ENCODE measurements at places on chromosomes 16 and 17.

- DNase-seq: no peak
Measured at GRCh38 chr17:5200360-5200759, 8.7 kb upstream of the ZNF594 start.

DNA sequence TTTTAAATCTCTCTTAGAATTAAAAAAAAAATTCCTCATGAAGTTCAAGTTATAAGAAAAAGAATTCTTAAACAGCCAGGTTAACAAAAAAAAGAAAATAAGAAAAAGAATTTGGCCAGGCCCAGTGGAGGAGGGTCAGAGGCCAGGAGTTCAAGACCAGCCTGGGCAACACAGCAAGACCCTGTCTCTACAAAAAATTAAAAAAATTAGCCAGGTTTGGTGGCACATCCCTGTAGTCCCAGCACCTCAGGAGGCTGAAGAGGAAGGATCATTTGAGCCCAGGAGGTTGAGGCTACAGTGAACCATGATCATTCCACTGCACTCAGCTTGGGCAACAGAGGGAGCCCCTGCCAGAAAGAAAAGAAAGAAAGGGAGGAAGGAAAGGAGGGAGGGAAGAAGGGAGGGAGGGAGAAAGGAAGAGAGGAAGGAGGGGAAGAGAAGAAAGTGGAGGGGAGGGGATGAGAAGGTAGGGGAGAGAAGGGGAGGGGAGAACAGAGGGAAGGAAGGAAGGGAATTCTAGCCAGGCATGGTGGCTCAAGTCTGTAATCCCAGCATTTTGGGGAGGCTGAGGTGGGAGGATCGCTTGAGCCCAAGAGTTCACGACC, 30.9 kb downstream of the COG1 start:
- no peak for DNase-seq

GRCh38 chr16:30903002-30903401, 6.6 kb downstream of the CTF1 start:
- DNase-seq: no peak

GRCh38 chr17:38898812-38899348, 26.5 kb upstream of the LASP1NB start:
- DNase-seq: peak; percentile 79

DNA sequence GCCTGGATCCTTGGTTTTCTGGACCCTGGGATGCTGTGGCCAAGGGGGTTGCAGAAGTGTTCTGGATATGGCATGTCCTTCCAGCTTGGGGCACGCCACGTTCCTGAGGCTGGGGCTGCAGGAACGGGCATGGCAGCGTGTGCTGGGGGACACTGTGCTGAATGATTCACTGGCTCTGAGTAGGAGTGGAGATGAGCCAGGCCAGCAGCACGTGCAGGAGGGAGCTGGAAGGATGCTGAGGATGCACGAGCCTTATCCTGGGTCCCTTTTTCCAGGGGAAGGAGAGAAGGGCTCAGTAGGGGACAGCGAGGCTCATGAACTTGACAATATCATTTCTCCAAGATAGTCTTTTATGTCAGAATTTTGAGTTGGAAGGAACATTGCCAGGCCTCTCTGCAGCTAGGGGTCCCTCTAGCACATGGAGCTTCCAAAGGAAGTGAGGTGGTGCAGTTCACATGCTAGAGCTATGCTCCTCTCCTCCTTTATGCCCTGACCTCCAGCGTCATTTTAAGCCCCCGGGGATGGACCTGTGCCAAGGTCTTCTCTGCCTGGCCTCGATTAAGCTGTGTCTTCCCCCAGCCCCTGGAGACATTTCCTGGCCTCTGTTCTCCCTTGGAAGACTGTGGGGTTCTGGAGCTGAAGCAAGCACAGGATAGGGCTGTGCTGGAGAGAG, 125.9 kb downstream of the OR1D5 start:
- DNase-seq: no peak

GRCh38 chr17:65959630-65960029, 232.3 kb downstream of the CEP112 start:
- no peak for DNase-seq

DNA sequence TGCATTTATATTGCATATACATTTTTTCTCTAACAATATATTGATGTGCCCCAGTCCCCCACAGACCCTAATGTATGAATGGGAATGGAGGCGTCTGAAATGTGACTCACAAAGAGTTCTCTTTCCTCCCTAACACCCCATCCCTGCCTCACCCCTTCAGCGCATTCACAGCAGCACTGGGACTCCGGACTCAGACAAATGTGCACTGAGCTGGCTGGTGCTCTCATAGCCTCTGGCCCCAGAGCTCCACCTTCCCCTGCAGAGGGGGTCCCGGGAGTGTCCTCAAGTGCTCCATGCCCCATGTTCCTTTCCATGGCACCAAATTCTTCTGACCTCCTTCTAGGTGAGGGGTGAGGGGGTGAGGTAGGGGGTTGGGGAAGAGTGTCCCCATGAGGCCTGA, 20.6 kb downstream of the NPTX1 start:
- no peak for DNase-seq

- DNase-seq: no peak
Measured at GRCh38 chr16:88658714-88659113, 4.2 kb downstream of the MVD start.

- DNase-seq: no peak
Measured at GRCh38 chr17:78957128-78957527, 22.6 kb downstream of the LGALS3BP start.

- no peak for DNase-seq
Measured at GRCh38 chr16:66159987-66160386, 206.5 kb upstream of the CDH5 start.

DNA sequence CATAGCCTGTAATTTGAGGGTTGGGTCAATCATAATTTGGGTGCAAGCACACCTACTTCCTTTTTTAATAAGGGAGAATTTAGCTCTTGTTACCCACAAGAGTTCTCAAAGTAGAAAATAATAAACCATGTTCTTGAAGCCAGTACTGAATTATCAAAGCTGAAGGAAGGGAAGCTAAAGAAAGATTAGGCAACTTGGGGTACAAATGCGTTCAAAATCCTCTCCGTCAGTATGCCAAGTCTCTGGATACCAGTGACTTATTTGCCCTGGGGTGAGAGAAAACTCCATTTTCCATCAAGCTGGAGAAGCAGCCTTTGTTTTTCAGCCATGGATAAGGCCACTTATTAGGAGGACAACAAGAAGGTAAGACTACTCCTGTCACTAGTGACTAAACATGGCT, 23.5 kb upstream of the DHRS13 start:
- DNase-seq: no peak

- no peak for DNase-seq
Measured at GRCh38 chr16:81790277-81790676, 11.2 kb downstream of the PLCG2 start.

DNA sequence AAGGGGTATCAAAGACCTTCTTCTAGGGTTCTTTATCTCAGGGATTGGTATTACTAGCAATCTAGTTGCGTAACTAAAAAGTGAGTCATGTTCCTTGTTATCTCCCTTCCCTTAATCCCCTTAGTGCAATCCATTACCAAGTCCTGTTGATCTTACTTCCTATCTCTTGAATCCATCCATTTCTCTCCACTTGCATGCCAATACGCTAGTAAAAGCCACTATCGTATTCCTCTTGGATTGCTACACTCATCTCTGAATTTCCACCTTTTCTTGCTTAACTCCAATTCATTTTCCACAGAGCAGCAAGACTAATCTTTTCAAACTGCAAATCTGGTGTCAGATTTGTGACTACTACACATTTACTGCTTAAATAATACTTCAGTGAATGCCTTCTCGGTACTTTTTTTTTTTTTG, 1.8 kb upstream of the ADAT1 start:
- no peak for DNase-seq

GRCh38 chr16:83933885-83934683, 19.0 kb upstream of the OSGIN1 start:
- no peak for DNase-seq

DNA sequence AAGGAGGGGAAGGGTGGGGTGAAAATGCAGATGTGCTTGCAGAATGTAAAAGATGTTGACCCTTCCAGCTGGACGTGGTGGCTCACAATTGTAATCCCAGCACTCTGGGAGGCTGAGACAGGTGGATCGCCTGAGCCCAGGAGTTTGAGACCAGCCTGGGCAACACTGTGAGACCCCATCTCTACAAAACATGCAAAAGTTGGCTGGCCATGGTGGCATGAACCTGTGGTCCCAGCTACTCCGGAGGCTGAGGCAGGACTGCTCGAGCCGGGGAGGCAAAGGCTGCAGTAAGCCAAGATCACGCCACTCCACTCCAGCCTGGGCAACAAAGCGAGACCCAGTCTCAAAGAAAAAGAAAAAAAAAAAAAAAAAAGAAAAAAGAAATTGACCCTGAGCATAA, 17.8 kb downstream of the ATP1B2 start:
- DNase-seq: no peak

DNA sequence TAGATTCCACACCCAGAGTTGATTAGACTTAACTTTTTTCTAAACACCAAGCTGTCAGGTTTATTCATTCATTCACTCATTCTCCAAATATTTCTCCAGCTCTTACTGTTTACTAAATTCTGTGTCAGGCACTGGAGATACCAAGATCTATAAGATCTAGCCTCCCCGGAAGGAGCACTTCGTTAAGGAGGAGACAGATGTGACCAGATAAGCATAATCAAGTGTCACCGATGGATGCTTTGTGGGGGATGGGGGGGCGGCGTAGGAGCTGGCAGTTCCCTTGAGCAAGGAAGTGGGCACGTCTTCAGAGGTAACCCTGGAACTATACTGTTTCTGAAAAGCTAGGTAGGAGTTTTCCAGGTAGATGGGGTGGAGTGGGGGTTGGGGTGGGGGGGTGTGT, 3.8 kb upstream of the RPL26 start:
- no peak for DNase-seq

DNA sequence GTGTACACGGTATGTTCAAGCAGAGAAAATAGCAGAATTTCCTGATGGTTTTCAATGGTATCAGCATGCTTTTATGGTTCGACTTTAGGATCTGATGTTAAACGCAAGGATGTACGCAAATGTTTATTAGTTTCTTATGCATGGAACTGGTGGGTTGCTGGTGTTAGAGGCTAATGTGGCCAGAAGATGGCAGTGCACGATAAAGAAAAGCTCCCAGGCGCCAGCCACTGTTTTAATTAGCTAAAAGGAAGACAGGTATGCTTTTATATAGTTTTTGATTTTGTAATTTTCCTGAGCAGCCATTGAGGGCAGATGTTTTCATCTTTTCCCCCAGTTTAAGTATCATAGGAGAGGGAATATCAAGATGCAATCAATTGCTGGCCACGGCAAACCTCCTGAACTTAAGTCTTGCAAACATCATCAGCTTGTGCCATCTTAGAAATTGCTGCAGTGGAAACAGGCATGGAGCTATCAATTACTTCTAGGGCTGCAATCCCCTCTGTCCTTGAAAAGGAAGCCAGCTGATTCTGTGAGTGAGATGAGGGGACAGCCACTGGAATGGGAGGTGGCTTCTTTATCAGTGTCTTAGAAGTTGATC, 648.5 kb upstream of the RBFOX1 start:
- DNase-seq: no peak

DNA sequence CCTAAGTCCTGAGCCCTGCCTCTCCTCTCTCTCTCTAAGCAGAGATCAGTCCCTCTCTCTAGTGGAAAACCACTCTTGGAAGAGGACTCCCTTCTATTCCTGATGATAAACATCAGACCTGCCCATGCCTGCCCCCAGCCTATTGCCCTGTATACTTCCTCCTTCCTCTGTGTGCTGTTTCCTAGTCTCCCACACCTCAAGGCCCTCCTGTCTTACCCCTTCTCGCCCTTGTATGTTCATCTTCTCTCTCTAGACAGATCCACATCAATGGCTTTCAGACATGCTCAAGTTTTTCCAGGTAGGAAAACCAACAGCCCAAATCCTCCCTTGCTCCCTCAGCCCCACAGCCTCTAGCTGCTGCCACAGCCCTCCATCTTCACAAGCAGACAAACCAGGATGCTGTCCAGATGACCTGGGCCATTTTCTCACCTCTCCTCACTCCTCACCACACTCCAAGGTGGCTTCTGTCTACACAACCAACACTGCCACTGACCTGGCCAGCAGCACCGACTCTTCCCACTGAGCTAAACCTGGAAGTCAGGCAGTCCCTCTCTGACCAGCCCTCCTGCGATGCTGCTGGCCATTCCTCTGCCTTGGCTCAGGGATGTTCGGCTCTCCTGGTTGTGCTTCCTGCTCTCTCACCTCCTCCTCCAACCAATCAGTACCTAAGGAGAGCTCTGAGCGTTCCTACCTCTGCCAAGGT, 36.3 kb downstream of the MARF1 start:
- DNase-seq: no peak

- no peak for DNase-seq
Measured at GRCh38 chr16:88773812-88774291, 11.2 kb downstream of the PIEZO1 start.

DNA sequence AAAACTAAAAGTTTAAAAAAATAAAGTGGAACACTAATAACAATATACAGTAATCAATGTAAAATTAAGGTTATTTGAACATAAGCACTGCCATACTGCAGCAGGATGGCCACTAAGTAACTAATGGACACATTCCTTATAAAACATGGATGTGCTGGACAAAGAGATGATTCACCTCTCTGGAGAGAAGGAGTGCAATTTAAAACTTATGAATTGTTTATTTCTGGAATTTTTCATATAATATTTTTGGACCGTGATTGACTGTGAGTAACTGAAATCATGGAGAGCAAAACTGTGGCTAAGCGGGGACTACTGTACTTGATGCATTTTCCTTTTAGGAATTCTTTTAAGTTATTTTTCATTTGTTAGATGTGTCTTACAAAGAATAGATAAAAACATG, 21.8 kb downstream of the CBFB start:
- no peak for DNase-seq

DNA sequence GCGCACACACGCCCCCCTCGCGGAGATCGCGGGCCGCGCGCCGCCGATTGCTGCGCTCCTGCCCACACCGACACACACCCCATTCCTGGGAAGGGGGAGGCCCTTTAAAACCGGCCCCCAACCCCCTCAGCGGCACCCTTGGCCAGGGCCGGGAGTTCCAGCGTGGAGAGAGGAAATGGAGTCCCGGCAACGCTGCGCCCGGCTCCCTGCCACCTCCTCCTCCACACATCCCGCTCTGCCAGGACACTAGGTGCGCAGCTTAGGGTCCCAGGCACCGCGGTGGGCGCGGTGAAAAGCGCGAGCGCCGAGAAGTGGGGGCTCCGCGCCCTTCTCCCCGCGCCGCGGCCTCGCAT, 397 bp downstream of the CDC42EP4 start:
- no peak for DNase-seq

GRCh38 chr17:17440010-17440843, 36.6 kb upstream of the MED9 start:
- peak; percentile 31 for DNase-seq

GRCh38 chr17:36657763-36658490, 56.5 kb downstream of the MRM1 start:
- DNase-seq: no peak

GRCh38 chr17:38611070-38611786, 5.5 kb upstream of the SRCIN1 start:
- no peak for DNase-seq
